ENCODE measurements at places on chromosomes 4 and X.

GRCh38 chr4:137806420-137806819, 274.1 kb upstream of the PCDH18 start:
- DNase-seq: no peak

DNA sequence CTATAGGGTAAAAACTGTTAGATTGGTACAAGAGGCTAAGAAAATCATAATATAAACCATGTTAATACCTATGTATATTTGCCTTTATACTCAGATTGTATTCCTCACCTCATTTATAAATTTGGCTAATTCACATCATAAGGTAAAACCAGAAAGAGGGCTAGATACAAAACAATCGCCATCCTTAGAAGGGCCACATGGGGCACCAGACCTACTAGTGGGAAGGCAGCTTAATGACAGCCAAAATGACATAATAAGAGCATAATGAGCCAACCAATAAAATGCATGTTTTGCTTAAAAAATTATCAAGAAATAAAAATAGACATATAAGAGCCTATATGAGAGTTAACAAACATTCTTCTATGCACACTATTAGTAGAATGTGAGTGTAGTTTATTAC, 107.3 kb upstream of the PRDX4 start:
- DNase-seq: no peak

- DNase-seq: no peak
Observed at GRCh38 chrX:129945131-129945530, 37.3 kb upstream of the BCORL1 start.

DNA sequence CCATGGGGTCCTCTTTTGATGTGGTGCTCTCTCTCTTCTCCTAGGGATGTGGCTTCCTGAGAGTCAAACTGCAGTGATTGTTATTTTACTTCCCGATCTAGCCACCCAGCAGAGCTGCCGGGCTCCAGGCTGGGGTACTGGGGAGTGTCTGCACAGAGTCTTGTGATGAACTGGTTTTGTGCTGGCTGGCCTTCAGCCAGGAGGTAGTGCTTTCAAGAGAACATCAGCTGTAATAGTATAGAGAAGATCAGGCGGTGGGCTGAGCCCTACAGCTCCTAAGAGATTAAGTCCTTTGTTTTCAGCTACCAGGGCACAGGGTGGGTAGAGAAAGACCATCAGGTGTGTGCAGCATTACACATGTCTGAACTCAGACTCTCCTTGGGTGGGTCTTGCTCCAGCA, 59.0 kb upstream of the AGTR2 start:
- no peak for DNase-seq

GRCh38 chr4:103372002-103372558, 173.9 kb upstream of the CENPE start:
- DNase-seq: no peak

DNA sequence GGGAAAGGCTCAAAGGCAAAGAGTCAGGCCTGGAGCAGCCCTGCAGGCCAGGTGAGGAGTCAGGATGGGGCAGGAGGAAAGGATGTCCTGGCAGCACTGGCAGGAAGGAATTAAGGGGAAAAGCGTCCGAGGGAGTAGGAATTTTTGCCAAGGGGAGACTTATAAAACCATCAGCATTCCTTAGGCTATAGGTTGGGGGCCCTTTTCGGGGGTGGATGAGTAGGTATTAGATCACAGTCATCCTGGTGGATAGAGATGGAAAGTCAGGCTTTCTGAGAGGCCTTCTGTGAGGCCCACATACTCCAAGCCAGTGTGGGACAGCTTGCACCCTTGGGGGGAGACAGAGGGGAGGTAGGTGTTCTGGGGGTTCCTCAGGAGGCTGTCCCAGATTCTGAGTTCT, 12.3 kb downstream of the STARD8 start:
- DNase-seq: no peak

DNA sequence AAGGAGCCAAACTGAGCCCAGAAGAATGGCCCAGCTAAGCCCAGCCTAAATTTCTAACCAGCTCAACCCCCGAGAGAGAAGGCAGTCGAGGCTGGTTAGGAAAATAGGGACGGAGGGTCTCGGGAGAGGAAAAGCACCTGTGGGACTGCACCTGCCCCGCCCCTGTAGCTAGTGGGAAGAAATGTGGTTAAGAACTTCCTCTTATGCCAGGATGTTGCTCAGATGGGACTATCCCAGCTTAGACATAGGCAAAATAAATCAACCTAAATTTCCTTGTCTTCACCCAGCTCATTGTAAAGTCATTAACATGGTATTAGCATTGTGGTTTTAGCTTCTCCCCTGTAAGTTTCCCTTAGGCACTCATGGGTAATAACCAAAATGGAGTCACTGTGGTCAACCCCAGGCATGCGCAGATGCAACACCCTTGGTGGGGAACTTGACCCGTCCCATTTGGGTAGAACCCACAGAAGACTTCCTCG, 86.8 kb downstream of the ZNF718 start:
- no peak for DNase-seq

DNA sequence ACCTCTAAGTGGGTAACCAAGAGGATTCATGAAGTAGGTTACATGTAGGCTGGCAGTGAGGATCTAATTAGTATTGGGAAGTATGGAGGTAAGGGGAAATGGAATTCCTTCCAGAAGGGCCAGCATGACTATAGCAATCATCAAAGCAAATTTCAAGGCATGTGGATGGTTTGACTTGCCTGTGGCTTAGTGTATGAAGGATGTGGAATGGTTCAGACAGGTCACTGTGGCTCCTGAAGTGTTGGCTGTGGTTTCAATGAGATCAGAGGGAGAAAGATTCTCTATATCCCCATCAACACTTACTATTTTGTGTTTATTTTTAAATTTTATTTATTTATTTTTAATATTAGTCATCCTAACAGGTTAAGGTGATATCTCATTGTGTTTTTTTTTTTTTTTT, 121.6 kb upstream of the TBC1D9 start:
- no peak for DNase-seq

GRCh38 chr4:1039493-1040343, 28.3 kb downstream of the FGFRL1 start:
- no peak for DNase-seq

DNA sequence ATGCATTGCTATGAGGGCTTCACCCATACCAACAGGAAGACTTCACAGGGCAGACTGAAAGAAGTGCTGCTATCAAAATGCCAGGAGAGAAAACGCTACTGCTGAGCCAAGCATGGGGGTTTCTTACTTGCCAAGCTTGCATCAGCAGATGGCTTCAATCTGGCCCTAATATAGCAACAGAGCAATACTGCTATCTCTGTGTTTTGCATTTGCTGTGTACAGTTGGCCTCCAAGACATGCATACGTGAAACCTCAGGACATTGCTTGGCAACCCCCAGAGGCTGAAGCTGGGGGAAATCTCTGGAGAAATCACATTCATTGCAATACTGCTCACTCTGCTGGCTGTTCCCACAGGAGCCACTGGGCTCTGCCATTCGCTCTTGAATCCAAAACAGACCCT, 127.2 kb upstream of the GPC4 start:
- DNase-seq: no peak

GRCh38 chr4:8735236-8736089, 136.2 kb downstream of the HMX1 start:
- DNase-seq: no peak

DNA sequence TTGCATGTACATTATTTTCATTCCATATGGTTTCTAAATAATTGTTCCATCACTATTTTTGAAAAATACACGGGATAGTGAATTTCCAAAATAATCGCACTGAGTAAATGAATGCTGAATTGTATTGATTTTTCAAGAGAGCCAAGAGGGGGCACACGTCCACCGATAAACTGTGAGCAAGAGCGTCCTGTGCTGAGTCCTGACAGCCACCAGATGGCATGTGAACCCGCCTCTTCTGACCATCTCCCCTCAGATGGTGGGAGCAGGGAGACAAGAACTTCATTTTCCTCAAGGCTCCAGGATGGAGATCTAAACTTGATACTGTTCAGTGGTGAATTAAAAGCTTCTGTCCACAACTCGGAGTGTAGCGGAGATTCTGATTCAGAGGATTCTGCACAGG, 30.6 kb upstream of the IL9R start:
- DNase-seq: peak; percentile 4

DNA sequence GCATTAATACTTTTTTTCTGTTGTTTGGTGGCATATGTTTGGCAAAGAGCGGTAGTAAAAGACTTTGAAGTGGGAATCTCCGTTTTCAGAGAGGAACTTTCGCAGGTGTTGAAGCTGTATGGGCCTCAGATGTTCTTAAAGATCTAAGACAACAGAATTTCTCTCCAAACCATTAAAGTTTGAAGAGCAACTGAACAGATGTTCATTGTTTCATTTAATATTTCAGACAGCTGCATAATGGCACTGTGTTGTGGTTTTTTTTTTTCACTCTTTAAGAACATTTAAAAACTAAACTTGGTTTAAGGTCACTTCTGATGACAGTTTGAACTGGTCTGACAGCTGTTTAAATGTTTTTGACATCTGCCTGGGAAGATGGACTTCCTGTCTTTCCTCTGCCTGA, 882.7 kb upstream of the PCDH10 start:
- DNase-seq: no peak

DNA sequence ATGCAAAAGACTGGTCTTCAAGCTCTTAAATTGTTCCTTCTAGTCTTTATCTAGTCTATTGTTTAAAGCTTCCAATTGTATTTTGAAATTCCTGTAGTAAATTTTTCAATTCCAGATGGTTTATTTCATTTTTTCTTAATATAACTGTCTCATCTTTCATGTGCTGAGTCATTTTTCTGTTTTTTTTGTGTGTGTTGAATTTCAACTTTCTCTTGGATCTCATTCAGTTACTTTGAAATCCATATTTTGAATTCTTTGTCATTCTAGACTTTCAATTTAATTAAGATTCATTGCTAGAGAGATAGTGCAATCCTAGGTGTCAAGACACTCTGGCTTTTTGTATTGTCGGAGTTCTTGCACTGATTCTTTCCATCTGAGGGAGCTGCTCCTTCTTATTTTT, 128.0 kb upstream of the PRKG2 start:
- no peak for DNase-seq

DNA sequence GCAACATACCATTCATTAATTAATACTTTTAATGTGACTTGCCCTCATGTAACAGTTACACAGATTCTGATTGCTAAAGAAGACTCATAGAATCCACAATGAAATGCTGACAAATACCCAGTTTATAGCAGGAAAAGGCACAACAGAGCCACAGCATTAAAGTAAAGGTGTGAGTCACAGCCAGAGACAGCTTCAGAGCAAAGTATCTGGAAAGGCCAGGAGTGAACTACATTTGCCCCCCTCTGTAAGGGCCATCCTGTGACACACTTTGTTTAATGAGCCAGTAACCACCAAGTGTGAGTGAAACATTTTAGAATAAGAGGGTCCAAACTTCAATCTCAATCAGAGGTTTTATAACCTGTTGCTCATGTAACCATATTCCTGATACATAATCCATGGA, 133.8 kb upstream of the TACR3 start:
- no peak for DNase-seq

- DNase-seq: no peak
Observed at GRCh38 chr4:25838526-25838925, 24.3 kb downstream of the SEL1L3 start.

Data from T-helper 2 cell (primary cell).